ENCODE measurements at places on chromosomes 7 and 10. TPM values are rescaled to one million over a fixed set of nuclear protein-coding genes. Genes with fewer than 3 reads are reported as not detected.

PRLHR gene
- not detected for polyA plus RNA-seq

FOXI2 gene
- 0.30 TPM for polyA plus RNA-seq

CEP55 gene
- not detected for polyA plus RNA-seq

CDHR3 gene
- polyA plus RNA-seq, result 6.1 TPM

PDE1C gene
- 35.3 TPM for polyA plus RNA-seq

AKR1D1 gene
- not detected for polyA plus RNA-seq

SAMD8 gene
- 7.5 TPM for polyA plus RNA-seq

DUSP5 gene
- polyA plus RNA-seq, result 42.7 TPM

GPR37 gene
- 0.01 TPM for polyA plus RNA-seq
